ENCODE measurements at places on chromosomes 11 and 22.

DNA sequence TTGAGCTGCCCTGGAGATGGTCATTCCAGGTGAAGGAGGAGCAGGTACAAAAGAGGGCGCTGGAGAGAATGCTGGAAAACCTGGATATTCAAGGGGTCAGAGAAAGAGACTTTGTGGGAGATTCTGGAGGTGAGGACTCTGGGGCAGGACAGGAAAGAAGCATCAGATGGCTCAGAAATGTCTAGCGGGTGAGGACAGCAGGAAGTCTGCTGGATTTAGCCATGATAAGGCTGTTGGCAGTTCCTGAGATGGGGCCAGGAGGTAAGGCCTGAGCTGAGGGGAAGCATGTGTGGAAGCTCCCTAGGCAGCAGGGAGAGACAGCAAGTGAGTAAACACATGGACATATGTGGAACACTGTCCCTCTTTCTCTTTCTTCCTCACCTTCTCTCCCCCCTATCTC is 1.5 kb downstream of the UPB1 start:
- no peak for DNase-seq

GRCh38 chr11:117819096-117820040 is 5.2 kb downstream of the FXYD2 start:
- peak; percentile 53 for DNase-seq

DNA sequence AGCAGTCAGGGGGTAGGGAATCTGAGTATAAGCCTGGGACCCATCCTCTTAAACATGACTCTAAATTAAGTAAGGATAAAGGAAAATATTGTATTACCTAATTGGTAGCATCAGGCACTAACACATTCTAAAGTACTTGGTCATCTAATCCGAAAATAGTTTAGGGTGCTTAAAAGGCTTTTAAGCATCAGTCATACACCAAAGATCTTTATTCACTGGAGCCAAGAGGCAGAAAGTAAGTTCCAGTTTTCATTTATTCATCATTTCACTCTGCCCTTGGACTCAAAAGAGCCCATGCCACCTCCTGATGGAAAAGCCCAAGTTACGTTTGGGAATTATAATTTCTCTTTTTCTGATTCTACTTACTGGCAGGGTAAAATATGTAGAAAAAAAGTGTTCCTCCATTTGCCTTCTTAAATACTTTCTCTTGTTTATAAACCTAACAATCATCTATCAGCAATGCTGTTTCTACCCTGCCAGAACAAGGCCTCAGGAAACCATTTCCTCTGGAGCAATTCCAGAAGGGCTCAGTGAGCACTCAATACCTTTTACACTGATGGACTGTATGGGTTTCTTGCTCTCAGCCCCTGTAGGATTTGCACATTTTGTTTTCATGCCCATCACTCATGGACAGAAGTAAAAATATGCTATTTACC is 120.1 kb upstream of the SLC5A12 start:
- DNase-seq = peak; percentile 33

DNA sequence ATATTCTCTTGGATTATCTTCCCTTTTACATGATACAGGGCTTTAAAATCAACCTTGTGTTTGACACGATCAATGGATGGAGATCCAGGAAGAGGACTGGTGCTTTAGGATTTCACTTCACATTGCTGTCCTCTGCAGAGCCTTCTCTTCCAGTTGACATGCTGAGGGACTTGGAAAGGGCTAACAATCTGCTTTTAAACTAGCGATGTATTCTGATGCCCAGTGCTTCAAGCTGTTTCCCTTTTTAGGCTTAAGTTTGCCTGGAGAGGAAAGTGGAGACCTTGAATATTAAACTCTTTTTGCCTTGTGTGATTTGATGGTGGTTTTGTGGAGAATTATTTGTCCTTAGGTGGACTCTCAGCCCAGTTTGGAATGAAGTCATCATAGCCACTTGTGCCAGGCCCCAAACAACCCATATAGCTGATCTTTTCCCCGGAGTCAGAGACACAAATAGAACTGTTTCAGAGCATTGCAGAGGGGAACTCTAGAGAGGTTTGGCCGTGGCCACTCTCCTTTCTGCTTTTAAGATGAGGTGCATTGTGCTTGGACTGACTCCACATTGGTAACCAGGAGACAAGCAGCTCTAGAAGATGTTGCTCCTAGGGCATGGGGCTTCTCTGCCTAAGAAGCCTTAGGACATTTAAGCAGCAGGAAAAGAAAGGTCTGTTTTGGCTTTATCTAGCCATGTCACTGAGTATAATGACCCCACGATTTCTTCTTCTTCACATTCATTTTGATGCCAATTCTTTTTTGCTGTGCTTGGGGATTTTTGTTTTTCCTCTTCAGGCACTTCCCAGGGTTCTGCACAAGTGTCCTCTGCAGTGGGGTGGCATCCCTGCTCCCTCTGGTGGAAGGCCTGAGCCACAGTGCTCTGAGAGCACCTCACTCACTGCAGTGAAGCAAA is 152.8 kb downstream of the NCAM1 start:
- DNase-seq = peak; percentile 73

- no peak for DNase-seq
These were observed 23.7 kb upstream of the MS4A6A start for GRCh38 chr11:60206616-60207015.

GRCh38 chr11:85805387-85805786 is 5.6 kb downstream of the SYTL2 start:
- peak; percentile 35 for DNase-seq

DNA sequence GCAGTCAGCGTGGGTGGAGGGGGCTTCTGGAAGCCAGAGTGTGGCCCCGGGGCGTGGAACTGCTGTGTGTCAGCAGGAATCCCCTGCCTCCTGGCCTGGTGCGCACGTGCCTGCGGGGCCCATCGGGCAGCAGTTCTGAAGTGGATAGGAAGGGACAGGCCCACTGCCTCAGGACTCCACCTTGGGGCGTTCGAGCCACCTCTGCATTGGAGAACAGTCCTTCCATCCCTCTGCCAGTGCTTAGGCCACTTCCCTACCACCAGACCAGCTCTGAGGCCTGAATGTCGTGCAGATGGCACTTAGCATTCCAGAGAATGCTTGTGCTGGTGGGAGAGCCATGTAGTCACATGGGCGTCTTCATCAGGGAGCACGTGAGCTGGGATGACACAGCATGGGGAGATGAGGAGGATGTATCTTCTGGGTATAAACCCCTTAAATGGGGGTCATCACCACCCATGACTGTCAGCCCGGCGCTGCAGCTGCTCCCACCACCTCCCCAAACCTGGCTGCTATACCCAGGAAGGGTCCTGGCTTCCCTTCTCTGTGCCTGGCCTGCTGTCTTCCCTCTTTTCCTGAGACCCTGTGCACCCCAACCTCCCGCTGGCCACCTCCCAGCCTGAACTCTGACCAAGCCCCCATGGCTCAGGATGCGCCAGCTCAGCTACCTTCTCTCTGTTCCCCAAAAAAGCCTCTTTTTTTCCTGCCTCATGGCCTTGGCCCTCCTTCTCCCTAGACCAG is 9.7 kb downstream of the INCENP start:
- DNase-seq = peak; percentile 25

DNA sequence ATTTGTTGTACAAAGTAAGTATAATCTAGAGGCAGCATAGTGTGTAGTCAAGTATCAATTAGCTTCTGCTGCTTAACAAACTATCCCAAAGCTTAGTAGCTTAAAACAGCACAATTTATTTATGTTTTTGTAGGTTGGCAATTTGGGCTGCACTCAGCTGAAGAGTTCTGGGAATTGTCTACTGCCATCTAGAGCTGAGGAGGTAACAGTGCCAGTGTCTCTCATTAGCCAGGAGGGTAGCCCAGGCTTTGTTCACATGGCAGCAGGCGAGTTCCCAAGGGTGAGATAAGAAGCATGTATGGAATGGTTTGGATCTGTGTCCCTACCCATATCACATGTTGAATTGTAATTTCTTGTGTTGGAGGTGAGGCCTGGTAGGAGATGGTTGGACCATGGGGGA is 45.8 kb upstream of the SLN start:
- no peak for DNase-seq

DNA sequence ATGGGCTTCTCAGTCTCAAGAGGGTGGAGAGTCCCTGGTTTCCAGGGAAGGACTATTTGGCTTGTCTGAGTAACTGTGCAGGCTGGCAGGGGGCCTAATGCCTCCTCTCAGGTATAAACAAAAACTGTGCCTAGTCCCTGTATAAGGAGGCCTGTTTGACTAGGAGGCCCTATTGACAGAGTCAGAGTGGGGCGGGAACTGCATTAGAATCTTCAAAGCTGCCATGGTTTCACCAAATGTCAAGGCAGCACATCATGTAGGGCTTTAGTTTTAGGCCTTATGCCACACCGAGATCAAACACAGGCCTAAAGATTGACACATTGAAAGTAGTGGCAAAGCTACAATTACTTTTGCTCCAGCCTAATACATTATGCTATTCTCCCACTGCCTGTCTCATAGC is 611.5 kb upstream of the B3GAT1 start:
- no peak for DNase-seq

DNA sequence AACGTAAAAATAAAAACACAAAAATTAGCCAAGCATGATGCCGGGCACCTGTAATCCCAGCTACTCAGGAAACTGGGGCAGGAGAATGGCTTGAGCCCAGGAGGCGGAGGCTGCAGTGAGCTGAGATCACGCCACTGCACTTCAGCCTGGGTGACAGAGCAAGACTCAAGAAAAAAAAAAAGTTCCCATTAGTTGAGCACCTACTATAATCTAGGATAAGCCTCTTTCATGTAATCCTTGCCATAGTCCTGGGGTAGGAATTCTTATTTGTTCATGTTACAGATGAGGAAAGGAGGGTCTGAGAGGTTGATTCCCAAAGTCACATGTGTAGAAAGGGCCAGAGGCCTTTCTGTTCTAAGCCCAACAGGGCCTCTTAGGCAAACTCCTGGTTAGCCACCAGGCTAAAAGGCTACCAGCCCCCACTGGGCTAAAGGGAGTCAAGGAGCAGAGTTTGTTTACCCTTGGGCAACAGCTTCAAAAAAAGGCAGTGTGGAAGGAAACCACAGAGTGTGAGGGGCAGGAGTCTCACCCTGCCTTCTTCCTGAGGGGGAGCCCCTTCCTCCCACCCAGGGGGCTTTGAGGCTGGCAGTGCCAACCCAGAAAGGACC is 21.6 kb upstream of the CSNK1E start:
- DNase-seq = no peak

- no peak for DNase-seq
These were observed 23.7 kb upstream of the PDE3B start for GRCh38 chr11:14619603-14620531.

DNA sequence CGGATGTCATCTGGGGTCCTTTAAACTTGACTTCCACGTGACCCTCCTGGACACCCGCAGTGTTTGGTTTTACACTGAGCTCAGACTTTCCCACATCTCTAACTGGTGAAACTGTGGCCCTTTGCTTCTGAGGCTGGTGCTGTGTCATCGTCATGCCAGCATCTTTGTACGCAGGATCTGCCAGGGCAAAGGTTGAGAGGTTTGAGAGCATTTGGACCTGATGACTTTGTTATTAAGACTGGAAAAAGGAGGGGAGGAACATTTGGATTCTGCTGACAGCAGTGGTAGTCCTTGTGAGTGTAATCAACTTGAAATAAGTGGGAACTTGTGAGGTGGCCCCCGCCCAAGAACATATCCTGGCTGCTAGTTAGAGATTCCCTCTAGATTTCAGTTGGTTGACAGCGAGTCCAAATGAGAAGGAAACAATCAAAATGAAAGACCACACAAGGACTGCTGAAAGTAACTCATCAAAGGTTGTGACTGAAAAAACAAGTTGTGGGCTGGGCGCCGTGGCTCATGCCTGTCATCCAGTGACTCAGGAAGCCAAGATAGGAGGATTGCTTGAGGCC is 102.5 kb downstream of the KIAA1671 start:
- DNase-seq = no peak

- DNase-seq = no peak
These were observed 17.3 kb downstream of the TRMU start for GRCh38 chr22:46352691-46353386.

DNA sequence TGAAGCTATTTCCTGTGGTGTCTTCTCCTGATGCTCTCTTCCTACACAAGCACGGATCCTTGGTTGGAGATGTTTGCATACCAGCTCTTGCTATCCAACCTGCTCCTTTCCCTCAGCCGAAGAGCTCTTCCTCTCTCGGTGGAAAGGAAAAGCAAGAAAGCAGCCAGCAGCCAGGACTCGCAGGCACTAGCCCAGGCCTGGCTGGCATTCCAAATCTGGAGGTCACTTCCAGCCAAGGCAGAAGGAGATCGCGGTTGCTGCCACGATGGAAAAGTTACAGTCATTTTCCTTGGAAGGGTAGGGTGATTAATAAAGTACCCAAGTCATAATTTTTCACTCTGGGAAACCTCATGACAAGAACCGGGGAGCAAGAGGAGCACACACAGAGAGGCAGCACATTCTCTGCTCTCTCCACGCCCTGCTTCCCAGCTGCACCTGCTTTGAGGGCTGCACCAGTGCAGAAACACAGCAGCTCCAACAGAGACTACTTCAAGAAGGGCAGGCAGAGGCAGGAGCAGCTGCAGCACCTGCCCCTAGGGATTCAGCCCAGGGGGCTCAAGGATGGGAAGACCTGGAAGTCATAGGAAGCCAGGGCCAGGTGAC is 399.3 kb downstream of the CADM1 start:
- DNase-seq = peak; percentile 21

GRCh38 chr11:13450832-13451397 is 12.1 kb downstream of the BTBD10 start:
- no peak for DNase-seq

DNA sequence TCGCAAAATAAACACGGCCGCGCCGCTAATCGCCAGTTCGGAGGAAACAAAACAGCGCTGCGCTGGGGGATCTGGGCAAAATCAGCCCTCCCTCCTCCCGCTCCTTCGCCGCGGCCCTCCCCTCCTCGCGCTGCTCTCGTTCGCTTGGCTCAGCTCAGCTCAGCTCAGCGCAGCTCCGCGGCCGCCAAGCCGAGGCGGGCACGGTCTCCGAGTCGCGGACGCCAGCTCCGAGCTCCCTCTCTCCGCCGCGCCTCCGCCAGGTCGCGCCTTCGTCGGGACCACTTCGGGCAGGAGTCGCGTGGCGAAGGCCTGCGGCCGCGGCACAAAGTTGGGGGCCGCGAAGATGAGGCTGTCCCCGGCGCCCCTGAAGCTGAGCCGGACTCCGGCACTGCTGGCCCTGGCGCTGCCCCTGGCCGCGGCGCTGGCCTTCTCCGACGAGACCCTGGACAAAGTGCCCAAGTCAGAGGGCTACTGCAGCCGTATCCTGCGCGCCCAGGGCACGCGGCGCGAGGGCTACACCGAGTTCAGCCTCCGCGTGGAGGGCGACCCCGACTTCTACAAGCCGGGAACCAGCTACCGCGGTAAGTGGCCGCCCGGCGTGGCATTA is at the start of gene SPON1:
SPON1 (plus strand) TSS at position 162 of the 607 bp plus-strand sequence; CDS start at position 344, 182 bp downstream.
- peak; percentile 64 for DNase-seq

- DNase-seq = no peak
These were observed 12.0 kb downstream of the UPK3A start for GRCh38 chr22:45296628-45297297.

Data from AG20443 (cell line).